ENCODE measurements at places on chromosomes 7 and 10.
A peak's percentile ranks its signal among the peaks of the same experiment; 100 is the strongest.

- DNase-seq, result no peak
These were observed 253.4 kb downstream of the TRIL start for GRCh38 chr7:28704706-28705105.

GRCh38 chr10:11210211-11210922 lies 192.7 kb downstream of the CELF2 start:
- DNase-seq, result no peak

DNA sequence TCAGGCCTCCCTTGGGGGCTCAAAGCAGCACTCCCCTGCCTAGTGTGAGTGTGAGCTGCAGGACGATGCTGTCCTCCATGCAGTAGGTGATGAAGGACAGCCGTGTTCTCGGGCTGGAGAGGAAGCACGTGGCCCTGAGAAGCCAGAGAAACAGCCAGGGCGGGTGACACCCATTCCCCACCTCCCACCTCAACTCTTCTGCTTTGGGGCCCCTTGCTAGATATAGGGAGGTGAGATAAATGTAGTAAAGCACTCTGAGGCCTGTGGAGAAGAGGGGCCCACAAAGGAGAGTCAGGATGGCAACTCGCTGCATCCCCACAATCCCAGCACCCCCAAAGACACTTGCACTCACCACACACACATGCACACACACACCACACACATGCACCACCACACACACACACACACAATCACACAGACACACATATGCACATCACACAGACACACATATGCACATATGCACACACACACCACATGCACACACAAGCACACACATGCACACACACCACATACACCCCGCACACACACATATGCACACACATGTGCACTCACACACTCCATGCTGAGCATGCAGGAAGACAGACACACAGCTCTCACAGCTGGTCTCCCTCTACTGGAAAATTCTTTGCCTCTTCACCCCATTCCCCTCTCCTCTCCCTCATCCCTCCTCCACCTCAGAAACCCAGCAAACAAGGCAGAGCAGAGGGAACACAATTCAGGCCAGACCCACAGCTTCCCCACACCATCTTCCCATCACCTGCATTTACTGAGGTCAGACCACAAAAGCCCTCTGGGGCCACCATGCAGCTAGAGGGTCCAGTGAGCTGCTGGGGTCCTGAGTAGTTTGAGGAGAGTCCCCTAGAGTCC lies 30.5 kb downstream of the ANXA8 start:
- no peak for DNase-seq

DNA sequence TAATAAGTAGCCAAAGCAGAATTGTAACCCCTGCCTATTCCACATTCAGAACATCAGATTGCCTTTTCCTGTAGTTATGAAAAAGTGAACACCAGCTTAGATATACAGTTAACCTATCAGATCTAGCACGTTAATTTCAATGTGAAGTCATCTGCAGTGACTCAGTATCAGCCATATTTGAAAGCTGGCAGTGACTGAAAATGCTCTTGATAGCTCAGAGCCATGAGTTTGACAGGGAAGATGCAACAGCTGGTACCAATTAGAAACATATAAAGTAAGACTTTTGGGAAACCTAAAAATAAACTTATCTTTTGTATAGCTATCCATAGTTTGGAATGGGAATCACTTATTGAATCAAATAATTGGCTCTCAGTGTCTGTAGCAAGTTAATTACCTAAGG lies 284.1 kb upstream of the NPSR1 start:
- DNase-seq, result no peak

DNA sequence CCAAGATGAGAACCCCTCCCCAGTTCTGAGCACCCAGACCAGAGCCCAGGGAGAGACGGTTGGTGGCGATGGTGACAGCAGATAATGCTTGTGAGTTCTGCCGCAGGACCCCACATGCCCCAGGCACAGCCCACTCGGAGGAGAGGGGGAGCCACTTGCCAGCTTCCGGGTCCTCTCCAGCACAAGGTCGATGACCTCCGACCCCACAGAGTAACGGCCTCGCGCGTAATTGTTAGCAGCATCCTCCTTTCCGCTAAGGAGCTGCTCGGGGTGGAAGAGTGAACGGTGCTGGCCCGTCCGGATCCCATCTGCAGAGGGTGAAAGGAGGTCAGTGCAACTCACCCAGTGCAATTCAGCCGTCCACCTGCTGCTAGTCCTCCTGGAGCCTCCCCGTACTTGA lies 9.5 kb downstream of the TUBAL3 start:
- no peak for DNase-seq

GRCh38 chr7:36198854-36199266 lies 45.8 kb downstream of the EEPD1 start:
- DNase-seq, result no peak

DNA sequence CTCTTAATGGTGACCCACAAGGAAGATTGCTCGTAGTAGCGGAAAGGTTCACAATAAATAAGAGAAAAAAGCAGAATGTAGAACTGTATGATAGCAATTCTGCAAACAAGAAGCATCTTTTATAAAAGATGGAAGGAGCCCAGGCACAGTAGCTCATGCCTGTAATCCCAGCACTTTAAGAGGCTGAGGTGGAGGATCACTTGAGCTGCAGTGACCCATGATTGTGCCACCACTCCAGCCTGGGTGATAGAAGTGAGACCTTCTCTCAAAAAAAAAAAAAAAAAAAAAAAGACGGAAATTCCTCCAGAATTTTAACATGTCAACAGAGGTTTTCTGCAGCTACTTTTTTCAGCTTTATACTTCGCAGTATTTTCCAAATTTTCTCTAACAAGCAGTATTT lies 13.2 kb downstream of the GATAD1 start:
- no peak for DNase-seq

DNA sequence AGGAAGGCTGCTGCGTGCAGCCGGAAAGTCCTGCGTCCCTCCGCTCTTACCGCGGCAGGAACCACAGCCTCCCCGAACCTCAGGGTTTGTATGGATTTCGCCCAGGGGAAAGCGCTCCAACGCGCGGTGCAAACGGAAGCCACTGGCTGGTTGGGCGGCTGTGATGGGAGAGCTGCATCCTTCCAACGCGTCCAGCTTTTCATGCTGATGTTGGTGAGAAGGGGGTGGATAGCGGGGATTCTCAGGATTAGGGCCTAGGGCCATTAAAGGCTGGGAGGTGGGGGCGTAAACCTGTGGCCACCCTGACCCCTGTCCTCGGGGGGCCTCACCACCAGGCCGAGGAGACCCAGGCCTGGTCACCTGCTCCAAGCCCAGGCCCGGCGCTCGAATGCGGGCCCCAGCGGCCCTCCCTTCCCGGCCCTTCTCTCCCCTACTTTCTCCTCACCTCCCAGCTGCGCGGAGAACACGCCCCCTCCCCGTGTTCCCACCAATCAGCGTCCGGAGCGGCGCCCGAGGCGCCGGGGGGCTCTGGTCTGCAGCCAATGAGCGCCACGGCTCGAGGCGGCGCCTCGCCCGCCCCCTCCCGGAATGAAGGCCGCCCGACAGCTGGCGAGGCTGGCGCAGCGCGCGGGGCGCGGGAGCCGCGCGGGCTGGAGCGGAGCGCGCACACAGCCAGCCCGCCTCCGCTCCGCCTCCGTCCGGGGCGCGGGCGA lies 458 bp upstream of the NANOS1 start:
- DNase-seq, result peak; percentile 46

- no peak for DNase-seq
These were observed 25.9 kb upstream of the GALNT11 start for GRCh38 chr7:151999424-152000090.

DNA sequence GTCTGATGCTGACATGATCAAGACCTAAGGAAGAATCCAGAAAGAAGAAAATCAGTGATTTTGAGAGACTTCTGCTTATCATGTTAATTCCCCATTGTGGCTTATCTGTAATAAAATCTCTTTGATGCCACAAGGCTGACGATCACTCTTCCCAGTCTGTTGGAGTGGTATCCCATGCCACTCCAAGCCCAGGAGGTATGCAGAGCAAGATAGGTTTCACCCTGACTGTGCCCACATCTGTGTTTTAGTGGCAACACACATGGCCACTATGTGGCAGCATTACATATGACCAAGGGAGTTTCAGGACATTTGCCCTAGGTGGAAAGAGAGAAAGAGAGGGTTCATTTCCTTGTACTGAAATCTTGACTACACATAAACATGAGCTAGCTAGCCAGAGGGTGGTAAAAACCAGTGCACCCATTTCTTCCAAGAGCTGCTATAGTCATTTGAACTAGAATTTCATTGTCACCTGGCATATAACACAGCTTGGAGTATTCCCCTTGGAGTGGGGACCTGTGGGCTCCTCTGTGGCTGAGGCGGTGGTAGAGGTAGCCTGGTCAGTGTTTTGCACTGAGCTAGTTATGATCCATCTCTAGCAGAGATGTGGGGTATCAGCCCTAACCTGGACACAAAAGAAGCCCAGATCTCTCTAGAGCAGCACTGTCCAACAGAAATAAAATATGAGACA lies 20.8 kb downstream of the LAMB4 start:
- DNase-seq, result no peak

- no peak for DNase-seq
These were observed 301.3 kb downstream of the REEP3 start for GRCh38 chr10:63822496-63822895.

DNA sequence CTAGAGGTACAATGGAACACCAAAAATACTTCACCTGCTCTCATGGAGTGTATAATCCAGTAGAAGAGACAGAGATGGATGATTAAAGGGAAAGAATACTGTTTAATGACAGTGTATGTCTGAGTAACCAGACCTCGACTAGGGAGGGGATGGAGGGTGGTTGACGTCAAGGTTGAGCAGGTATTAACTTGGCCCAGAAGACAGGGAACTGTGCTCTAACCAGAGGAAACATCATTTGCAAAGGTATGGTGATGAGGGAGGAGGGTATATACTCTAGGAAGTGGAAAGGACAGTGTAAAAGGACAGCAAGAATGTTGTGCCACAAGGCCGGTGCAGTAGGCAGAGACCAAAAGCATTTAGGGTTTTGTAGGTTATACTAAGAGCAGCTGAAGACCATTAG lies 2.9 kb downstream of the MIOS start:
- DNase-seq, result no peak

DNA sequence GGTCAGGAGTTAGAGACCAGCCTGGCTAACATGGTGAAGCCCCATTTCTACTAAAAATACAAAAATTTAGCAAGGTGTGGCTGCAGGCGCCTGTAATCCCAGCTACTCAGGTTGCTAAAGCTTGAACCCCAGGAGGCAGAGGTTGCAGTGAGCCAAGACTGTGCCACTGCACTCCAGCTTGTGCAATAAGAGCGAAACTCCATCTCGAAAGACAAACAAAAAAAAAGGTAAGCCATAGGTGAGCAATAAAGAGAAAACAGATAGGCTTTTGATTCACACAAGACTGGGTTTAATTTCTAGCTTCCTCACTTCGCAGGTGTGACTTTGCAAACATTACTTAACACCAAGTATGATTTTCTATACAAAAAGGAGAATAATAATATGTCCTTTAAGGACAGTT lies 72.3 kb upstream of the ACBD5 start:
- no peak for DNase-seq

GRCh38 chr10:964321-964987 lies 23.8 kb upstream of the GTPBP4 start:
- DNase-seq, result no peak

- DNase-seq, result no peak
These were observed 42.8 kb downstream of the MGMT start for GRCh38 chr10:129509835-129510234.

DNA sequence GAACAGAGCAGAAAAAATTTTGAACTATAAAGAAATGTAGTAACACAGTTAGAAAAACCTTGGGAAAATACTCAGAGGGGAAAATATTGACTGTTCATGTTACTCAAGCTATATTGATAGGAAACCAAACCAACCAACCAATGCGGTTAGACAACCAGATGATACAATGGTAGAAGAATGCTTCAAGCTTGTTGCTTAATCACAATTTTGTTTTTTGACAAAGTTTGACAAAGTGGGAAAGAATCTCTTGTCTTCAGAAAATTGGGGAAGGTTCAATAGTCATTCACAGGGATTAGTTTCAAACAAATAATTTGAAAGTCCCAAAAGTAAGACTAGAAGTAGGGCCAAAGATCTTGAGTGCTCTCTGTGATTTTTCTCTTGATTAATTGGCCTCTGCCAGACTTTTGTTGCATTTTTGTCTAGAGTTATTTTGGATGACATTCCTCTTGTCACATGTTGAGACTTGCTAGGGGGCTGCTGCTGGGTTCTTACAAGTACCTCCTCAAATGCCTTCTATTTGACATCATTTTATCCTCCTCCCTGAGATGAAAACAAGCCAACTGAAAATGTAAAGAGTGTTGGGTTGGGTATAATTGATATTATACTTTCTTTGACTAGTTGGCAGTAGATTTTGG lies 233.1 kb upstream of the PHYHIPL start:
- no peak for DNase-seq

DNA sequence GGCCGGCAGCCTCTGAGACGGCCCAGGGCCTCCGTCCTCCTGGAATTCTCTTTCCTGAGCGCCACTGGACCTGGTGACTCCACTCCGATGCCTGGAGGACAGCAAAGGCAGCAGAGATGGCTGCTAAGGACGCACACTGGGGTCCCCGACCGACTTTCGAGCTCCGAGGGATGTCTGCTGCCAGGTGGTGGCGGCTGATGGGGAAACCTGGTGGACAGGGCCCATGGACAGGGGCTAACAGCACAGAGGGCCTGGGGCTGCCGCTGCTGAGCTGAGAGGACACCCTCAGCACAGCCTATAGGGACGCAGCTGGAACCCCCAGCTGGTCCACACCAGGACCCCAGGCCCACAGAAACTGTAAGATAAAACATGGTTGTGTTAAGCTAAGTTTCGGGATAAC lies 366.3 kb downstream of the DNAJB6 start:
- DNase-seq, result no peak

- no peak for DNase-seq
These were observed 441.5 kb downstream of the MAGI2 start for GRCh38 chr7:79011921-79012320.

DNA sequence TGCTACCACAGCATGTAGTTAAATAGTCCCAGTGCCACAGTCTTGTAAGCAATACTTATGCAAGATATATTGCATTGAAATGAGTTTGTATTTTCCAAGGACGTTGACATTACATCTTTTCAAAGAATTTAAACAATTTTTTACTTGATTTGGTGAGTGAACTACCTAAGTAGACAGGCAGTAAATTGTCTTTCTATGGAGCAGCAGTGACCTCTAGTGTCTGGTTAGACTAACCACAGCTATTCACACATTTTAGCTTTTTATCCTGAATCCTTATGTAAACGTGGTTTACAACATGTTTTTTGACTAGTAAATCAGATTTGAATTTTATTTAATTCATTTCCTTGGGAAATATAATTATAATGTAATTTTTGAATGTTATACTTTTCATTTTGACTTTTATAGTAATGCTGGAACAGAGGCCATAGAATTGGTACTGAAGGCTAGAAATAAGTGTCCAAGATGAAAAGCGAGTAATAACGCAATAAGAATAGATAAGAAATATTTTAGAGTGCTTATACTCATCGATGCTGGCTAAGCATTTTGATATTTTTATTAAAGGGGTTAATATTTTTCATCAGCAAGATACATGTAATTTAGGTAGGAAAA lies 5.6 kb downstream of the LRRTM3 start:
- DNase-seq, result no peak

DNA sequence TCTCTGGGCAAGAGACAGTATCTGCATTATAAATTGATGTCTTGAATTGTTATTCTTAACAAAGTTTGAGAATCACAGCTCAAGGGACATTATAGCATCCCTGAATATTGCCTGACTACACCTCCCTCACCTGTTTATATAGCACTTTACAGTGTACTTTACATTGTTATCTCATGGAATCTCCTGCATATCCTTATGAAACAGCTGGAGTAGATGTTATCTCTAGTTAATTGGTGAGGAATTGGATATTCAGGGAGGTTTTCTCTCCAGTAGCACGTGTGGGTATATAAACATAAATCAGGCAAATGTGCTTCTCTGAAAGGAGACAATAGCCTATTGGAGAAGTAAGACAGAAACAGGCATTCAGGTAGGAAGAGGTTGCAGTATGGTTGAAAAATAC lies 117.2 kb downstream of the SRI start:
- no peak for DNase-seq

All from stimulated activated CD8-positive, alpha-beta memory T cell treated with anti-CD3 and anti-CD28 coated beads, Interleukin-15, amount 100 ng/mL, for 24 hours (primary cell).